ENCODE measurements at places on chromosomes 16 and 17. TPM values are rescaled to one million over a fixed set of nuclear protein-coding genes. Genes with fewer than 3 reads are reported as not detected.
A peak's percentile ranks its signal among the peaks of the same experiment; 100 is the strongest.

AOC3 gene
- 40.6 TPM for total RNA-seq

RPGRIP1L gene
- 10.2 TPM for total RNA-seq

DNA sequence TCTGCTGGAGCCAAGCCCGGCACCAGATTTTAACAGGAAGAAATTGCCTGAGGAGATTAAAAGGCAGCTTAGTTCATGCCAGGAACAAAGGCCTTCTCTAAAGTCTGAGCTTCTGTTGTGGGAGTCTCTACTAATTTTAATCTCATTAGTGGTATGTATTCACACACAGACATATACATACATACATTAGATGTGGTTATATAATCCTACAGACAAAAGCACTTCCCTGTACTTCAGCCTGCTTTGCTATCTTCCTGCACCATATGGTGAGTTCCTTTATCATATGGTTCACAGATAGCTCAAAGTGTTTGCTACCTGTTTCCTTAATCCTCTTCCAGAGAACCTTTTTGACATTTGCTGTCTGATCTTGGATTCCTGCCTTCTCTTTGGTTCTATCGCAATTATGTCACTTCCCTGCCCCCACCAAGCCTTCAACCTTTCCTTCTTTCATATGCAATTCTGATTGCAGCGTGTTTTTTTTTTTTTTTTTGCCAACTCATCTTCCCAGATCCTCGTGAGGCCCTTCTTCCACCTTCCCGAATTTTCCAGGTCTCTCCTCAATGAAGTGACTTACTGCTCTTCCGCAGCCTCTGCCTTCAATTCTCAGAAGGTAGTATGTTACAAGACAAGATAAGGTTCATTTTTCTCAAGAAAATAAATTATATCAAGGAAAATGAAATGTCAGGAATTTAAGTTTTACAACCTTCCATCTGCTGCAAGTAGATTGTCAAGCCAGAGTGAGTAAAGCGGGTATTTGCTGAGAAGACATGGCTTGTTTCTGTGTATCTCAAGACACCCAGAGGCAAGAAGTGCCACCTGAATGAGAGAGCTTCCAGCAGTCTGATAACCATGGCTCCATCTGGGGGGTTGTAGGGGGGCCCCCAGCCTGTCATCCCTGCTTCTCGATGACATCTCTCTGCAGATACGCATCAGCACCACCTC lies 120.2 kb upstream of the CACNG3 start:
- DNase-seq = no peak
- H3K36me3 ChIP-seq = no peaks in the 10 kb centered on the region
- no peak overlapping the region for H3K27ac ChIP-seq
- H3K4me1 ChIP-seq = no peaks in the 10 kb centered on the region
- H3K27me3 ChIP-seq = no peaks in the 10 kb centered on the region

GRCh38 chr16:53084141-53084541 lies 29.4 kb downstream of the CHD9 start:
- H3K27me3 ChIP-seq = no peaks in the 10 kb centered on the region
- DNase-seq = no peak
- no peak overlapping the region for H3K27ac ChIP-seq
- H3K36me3 ChIP-seq = no peaks in the 10 kb centered on the region

DNA sequence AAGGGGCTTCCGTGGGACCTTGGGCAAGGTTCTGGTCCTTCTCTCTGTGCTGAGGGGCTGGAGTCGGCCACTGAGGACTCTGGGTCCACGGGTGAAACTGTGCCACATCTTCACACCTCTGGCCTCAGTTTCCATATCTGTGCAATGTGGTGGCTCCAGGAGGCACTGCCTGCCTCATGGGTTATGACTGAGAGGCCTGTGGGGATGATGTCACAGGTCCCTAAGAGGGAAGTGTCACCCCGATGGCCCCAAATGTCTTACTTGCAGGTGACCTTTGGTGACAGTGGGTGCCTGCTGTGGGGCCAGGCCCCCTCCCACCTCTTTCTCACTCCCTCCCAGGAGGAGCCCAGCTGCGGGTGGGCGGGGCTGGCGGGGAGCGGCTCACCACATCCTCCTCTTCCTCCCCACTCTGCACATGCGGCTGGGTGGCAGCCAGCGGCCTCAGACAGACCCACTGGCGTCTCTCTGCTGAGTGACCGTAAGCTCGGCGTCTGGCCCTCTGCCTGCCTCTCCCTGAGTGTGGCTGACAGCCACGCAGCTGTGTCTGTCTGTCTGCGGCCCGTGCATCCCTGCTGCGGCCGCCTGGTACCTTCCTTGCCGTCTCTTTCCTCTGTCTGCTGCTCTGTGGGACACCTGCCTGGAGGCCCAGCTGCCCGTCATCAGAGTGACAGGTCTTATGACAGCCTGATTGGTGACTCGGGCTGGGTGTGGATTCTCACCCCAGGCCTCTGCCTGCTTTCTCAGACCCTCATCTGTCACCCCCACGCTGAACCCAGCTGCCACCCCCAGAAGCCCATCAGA lies at the start of gene IL21R:
TSS of gene IL21R (plus strand) at position 407 of the 801 bp plus-strand sequence. CDS start 27,898 bp downstream, outside the sequence.
- peak; percentile 92 for DNase-seq
- H3K27ac ChIP-seq = no peak within 1 kb of the TSS
- H3K27me3 ChIP-seq = no peaks in the 10 kb centered on the region
- H3K36me3 ChIP-seq = no peaks in the 10 kb centered on the region
- peaks cover 11% of the 10 kb centered on the region for H3K4me1 ChIP-seq

DNA sequence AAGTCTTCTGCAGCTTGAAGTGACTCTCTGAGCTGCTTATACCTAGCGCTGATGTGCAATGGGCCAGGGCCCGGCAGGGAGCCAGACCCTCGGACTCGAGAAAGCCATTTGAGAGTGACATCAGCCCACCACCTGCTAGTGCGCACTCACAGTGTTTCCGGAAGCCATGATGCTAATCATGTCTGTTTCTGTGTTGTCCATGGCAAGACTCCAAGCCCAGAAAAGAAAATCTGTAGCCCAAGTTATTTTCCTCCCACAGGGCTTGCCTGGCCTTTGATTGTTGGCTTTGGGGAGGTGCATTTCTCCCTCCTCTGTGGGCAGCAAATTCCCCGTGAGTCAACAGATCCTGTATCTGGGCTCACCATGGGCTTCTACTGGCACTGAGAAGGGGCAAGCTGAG lies 1.8 kb upstream of the CDRT4 start:
- H3K4me3 ChIP-seq = no peak overlapping the region
- no peaks in the 10 kb centered on the region for H3K27me3 ChIP-seq
- H3K36me3 ChIP-seq = no peaks in the 10 kb centered on the region
- no peak for DNase-seq

WFIKKN1 gene
- 0.69 TPM for total RNA-seq

Measured in kidney (tissue), 22 donors.